Spinal cord (tissue), 10 donors: ENCODE measurements at places on chromosomes 1 and 21. TPM values are rescaled to one million over a fixed set of nuclear protein-coding genes. Genes with fewer than 3 reads are reported as not detected.

The CSRP1 gene
- total RNA-seq = 166 TPM

The NUDT4B gene
- 2.8 TPM for total RNA-seq

The MIXL1 gene
- total RNA-seq = 0.22 TPM

The GJA9 gene
- not detected for total RNA-seq

The ADAMTS1 gene
- total RNA-seq = 20.5 TPM

The IL24 gene
- not detected for total RNA-seq

The KCNJ9 gene
- 2.3 TPM for total RNA-seq

The MEGF6 gene
- total RNA-seq = 15.4 TPM

The GPR157 gene
- 1.7 TPM for total RNA-seq

The A3GALT2 gene
- total RNA-seq = not detected

The PPIAL4G gene
- 0.22 TPM for total RNA-seq

The LENEP gene
- total RNA-seq = 0.22 TPM

The PODN gene
- 4.2 TPM for total RNA-seq

The NBPF4 gene
- total RNA-seq = 0.10 TPM

The TRIM58 gene
- total RNA-seq = 4.7 TPM

The C1QB gene
- 39.1 TPM for total RNA-seq

The LYPLAL1 gene
- 74.7 TPM for total RNA-seq

The UTS2 gene
- total RNA-seq = 3.6 TPM

The ZBTB8A gene
- 15.4 TPM for total RNA-seq

The RIMS3 gene
- total RNA-seq = 33.6 TPM

The IL23R gene
- 0.20 TPM for total RNA-seq

The SPRR2F gene
- total RNA-seq = 0.22 TPM
